Thyroid gland (tissue), 4 donors: ENCODE measurements at places on chromosomes 12 and 14. TPM values are rescaled to one million over a fixed set of nuclear protein-coding genes. Genes with fewer than 3 reads are reported as not detected.

DNA sequence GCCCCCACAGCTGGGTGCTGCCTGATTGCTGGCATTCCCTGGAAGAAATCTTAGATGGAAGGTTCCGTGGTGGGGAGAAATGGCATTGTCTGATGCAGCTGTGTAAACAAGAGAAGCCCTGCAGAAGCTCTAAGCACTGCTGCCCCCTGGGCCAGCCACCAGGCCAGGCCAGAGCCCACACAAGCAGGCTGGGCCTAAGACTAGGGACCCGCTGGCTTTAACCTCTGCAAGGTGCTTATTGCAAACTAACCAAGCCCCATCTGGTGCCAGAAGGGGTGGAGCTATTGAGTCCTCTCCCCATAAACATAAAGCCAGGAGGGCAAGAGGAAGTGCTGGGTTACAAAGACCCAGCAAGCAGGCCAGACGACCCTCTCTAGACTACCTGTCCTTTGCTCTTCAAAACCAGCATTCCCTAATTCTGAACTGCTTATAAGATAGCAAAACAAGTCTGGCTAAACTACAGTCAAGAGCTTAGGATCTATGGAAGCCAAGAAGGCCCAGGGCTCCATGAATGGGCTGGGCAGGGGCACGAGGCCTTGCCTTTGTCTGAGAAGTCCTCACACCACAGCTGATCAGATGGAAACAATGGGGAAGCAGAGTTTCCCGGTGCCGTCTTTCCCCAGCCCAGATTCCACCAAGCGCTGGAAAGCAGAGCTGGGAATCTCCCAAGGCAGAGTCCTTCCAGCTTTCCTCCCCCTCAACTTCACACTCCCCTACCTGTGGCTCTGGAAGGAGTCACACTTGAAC is 28.8 kb downstream of the P2RX4 start:
- no peak for DNase-seq

GRCh38 chr12:75259143-75259542 is 49.5 kb upstream of the KCNC2 start:
- no peak for DNase-seq

GRCh38 chr12:92961949-92962348 is 32.9 kb upstream of the EEA1 start:
- no peak for DNase-seq

- DNase-seq: no peak
Observed at GRCh38 chr12:66822961-66823360, 144.1 kb upstream of the GRIP1 start.

DNA sequence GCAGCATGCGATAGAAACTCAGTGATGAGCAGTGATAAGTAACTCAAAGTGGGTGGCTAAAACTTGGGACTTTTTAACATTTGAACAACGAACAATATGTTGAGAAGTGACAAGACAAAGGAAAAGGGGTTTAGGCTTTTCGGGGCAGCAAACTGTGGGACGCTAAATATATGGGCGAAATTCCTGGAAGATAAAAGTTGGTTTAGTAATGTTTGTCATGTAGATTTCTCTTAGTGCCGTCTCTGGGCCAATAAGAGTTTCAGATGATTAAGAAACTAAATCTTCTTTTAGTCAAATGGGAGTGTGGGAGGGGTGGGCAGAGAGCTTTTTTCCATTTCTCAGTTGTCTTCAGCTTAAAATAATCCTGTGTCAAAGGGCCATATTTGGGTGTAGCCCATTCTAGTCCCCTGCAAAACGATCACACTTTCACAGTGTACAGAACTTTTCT is 41.7 kb upstream of the FUT8 start:
- DNase-seq: no peak

GRCh38 chr12:71038960-71039359 is 118.4 kb upstream of the PTPRR start:
- DNase-seq: no peak

DNA sequence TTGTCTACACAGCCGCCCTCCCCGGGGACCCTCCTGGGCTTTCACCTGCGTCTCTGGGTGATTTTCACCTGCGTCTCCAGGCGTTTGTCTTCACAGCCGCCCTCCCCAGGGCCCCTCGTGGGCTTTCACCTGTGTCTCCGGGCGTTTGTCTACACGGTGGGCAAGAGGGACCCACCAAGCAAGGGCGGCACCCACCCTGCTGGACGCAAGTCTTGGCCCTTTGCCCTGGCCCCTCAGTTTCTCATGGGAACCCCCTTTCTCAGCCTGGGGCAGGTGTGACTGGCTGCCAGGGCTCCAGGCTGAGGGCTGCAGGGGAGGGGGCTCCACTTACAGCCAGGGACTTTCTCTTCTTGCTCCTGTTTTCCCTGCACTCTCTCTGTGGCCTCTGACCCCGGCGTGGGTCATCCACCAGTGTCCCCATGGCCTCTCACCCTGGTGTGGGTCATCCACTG is 68.6 kb upstream of the GALNT9 start:
- no peak for DNase-seq

GRCh38 chr14:92798811-92799210 is 4.7 kb downstream of the GOLGA5 start:
- DNase-seq: no peak

DNA sequence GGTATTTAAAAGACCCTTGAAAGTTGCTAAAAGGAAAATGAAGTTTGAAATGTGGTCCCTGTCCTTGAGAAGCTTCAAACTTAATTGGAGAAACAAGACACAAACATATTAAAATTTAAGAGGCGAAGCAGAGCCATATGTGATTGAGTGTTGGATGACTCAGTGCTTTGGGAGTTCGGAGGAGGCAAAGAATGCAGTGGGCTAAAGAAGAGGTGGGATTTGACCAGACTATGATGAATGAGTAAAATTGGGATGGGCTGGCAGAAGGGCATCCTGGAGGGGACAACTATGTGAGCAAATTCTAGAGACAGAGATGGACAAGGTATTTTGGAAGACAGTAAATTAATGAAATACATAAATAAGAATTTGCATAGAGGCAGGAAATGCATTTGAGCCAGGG is 358.6 kb downstream of the EGLN3 start:
- DNase-seq: no peak

- DNase-seq: no peak
Observed at GRCh38 chr12:28991626-28992025, 157.5 kb upstream of the FAR2 start.

- DNase-seq: no peak
Observed at GRCh38 chr14:95840094-95840700, 36.4 kb upstream of the TUNAR start.

DNA sequence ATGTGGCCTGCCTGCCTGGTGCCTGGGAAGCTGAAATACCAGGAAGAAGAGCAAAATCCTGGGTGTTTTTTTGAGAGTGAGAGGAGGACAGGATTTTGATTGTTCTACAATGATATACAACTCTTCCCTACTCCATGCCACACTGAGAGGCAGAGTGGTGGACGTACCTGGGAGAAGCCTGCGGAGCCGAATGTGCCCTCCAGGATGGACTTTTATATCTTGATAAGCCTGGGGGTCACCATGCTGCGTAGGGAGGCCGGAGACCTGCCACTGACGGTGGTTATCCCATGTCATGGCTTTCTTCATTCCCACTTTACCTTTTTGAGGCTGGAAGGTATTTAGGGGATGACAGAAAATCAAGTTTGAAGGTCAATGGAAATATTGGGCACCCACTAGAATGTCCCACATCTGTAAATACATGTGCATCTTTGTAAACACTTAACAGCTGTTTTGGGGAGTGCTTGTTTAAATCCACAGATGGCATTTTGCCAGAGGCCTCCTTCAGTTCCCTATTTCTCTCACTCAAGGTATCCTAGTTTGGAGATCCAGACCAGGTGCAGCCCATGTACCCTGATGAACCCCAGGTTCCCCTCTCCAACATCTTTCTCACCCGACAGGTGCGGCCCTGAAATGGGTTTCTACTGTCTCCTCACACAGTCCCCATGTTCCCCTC is 1.1 kb upstream of the GLT1D1 start:
- DNase-seq: no peak

- no peak for DNase-seq
Observed at GRCh38 chr14:31122921-31123320, 84.7 kb downstream of the HECTD1 start.

DNA sequence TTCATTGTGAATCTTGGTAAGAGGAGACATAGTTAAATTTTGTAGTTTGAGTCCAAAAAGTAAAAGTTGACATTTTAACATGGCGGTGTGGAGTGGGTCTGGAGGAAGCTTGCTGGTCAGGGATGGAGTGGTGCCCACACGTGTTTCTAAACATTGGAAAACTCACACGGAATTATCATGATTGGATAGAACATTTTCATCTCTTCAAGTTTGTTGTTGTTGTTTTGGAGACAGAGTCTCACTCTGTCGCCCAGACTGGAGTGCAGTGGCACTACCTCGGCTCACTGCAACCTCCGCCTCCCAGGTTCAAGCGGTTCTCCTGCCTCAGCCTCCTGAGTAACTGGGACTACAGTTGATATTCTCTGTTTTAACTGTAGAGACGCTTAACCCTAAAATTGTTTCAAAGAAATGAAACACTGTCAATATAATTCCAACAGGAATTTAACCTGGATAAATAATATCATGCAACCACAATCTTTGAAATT is 502 bp upstream of the MBIP start:
- no peak for DNase-seq

DNA sequence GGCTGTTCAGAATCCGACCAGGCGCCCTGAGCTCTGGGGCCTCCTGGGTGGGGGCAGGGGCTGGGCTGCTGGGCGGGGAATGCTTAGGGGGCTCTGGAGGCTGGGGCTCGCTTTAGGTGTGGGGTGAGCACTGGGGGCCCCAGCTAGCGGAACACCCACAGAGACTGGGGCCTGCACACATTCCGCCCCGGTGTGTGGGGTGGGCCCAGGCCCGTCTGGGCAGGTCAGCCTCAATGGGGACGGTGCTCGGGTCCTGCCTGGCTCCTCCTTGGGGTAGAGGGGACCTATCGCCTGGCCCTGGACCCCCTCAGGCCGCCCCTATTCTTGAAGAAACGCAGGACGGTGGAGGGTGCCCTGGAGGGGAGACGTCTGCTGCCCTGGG is 364.8 kb downstream of the TMEM121 start:
- DNase-seq: no peak

OR9K2 gene
- total RNA-seq: not detected

CSRP2 gene
- 54.6 TPM for total RNA-seq

ALG10B gene
- total RNA-seq: 18.8 TPM

RARG gene
- total RNA-seq: 27.7 TPM
